ENCODE measurements at places on chromosomes 2 and 18. TPM values are rescaled to one million over a fixed set of nuclear protein-coding genes. Genes with fewer than 3 reads are reported as not detected.

B3GNT7 gene
- total RNA-seq = 13.6 TPM

- no peak for DNase-seq
Measured at GRCh38 chr2:74891136-74891764, 57.3 kb downstream of the HK2 start.

GRCh38 chr18:32771871-32772580 lies 797 bp downstream of the KLHL14 start:
- DNase-seq = peak; percentile 31

RAPGEF4 gene
- 30.5 TPM for total RNA-seq

- DNase-seq = peak; percentile 94
Measured at GRCh38 chr2:1742681-1743395, 1.5 kb downstream of the PXDN start.

CCDC121 gene
- total RNA-seq = 2.8 TPM

DNA sequence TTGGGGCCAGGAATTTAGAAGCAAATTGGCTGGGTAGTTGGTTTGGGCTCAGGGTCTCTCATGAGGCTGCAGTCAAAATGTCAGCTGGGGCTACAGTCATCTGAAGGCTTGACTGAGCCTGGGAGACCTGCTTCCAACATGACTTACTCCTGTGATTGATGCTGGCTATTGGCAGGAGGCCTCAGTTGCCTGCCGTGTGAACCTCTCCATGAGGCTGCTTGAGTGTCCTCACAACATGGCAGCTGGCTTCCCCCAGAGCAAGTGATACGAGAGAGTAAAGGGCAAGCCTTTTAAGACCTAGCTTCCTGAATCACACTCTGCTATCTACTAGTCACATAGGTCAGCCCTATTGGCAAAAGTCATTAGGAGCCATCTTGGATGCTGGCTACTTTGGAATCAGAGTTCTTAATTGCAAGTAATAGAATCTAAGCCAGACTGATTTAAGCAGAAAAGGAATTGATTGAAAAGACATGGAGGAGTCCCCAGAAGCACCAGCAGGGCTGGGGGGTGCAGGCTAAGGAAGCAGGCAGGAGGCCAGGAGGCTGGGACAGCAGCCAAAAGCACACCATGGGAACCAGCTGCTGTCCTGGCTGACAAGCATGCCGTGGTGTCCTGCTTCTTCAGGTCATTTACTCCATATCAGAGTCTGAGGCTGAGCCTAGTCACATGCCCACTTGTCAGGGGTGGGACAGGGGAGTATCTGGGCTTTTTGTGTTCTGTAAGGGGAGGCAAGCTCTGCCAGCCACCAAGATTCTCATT lies 7.8 kb upstream of the GIGYF2 start:
- peak; percentile 77 for DNase-seq

MC5R gene
- not detected for total RNA-seq

GRCh38 chr18:3449512-3450011 lies 410 bp upstream of the TGIF1 start:
- peak; percentile 77 for DNase-seq

GRCh38 chr2:171889333-171889732 lies 4.7 kb downstream of the SLC25A12 start:
- DNase-seq = no peak

CHRND gene
- total RNA-seq = not detected

PTPRM gene
- 104 TPM for total RNA-seq

DOK6 gene
- total RNA-seq = 1.0 TPM

DTNA gene
- total RNA-seq = 2.9 TPM

C2orf66 gene
- 0.14 TPM for total RNA-seq

KIAA2012 gene
- total RNA-seq = not detected

GRCh38 chr2:46913471-46914381 lies 1.9 kb downstream of the MCFD2 start:
- DNase-seq = peak; percentile 77

LRP1B gene
- total RNA-seq = under 0.01 TPM

IFIH1 gene
- 18.7 TPM for total RNA-seq

CXXC1 gene
- total RNA-seq = 51.3 TPM

- DNase-seq = no peak
Measured at GRCh38 chr18:8830067-8831060, 125.0 kb downstream of the MTCL1 start.

TSN gene
- 115 TPM for total RNA-seq

DNA sequence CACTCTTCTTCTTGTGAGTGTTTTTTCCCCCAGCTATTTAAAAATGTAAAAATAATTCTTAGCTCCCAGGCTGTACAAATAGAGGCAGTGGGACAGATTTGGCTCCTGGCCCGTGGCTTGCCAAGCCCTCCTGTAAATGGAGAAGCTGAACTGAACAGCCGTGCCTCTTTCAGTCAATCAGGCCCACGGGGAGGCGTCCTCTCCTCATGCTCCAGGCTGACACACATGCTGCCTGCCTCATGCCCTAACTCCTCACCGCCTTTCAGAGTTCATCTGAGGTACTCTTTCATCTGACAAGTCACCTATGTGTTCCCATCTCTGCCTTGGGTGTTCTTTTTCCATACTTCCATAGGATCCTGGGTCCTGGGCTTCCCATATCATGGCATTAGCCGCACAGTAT lies 58.9 kb downstream of the BMP10 start:
- peak; percentile 42 for DNase-seq

RGPD3 gene
- 0.51 TPM for total RNA-seq

- DNase-seq = no peak
Measured at GRCh38 chr2:231589656-231590055, 3.0 kb upstream of the TEX44 start.

OSBPL6 gene
- 5.3 TPM for total RNA-seq

CNTNAP5 gene
- not detected for total RNA-seq

NYAP2 gene
- total RNA-seq = not detected

DNA sequence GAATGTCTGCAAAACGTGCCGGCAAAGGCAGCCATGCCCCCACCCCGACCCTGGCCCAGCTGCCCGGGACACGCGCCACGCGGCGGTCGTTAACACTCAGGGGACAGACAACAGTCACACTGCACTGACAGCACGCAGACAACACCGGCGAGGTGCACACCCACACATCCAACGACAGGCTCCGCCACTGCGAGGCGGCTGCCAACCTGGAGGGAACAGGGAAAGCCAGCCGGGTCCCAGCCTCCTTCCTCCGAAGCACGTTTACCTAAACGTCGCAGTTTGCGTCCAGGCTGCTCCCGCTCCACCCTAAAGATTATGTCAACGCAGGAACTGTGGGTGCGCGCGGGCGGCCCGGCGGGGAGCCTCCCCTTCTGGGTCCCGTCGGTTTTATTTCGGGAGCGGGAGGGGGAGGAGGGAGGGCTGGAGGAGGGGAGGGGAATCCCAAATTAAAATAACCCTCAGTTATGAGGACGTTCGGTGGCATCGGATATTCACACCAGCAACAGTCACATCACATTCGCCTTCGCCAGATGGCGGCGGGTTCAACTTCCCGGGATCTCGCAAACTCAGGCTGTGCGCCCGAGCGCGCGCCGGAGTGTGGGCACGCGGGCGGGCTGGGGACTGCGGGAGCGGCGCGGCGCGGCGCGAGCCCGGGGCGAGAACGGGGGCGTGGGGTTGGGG lies 644 bp downstream of the PTGR3 start:
- DNase-seq = peak; percentile 61

DNA sequence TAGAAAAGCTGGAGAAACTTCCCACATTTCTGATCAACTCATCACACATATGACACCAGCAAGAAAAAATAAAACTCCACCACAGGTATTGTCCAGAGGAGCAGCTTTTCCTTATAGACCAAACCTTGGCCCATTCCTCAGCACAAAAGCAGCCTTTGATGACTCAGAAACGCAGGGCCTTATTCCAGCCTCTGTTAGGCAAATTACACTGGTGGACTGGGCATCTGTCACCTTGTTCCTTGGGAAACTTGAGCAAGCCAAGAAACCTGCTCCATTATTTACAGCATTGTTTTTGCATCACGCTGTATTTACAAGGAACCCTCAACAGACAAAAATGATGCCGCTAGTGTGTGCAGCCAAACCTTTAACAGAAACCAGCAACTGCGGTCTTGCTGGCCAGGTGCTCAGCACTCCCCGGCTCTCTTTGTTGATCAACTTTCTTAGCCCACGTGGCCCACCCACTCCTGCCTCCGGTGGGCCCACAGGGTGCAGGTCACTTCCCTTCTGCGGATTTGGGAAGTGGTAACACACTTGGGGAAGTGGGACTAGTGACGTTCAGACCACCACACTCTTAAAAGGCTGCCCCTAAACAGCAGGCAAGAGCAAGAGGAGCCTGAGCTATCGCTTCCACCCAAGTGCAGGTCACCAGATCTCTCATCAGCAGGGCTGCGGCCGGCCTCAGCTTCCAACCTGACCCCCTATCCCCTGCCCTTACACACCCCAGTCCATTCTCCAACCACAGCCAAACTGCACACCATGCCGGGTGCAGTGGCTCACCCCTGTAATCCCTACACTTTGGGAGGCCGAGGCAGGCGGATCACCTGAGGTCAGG lies 1.5 kb downstream of the AP1S3 start:
- DNase-seq = no peak

DNA sequence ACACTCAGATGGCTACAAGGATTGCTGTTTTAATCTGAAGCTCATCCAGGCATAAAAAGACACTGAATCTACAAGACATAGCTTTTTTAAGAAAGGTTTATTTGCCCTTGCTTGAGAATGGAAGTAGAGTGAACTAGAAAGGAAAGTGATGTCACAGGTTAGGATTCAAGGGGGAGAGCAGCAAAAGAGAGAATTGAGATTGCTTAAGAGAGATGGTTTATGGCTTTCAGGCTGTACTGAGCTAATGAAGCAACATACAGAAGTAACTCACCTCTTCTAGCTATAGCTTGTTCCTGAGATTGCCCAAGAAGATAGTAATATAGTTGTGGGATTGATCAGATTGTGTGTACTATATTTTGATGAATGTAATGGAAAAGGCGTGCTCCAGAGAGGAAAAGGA lies 26.1 kb upstream of the ACVR2A start:
- DNase-seq = no peak

DNA sequence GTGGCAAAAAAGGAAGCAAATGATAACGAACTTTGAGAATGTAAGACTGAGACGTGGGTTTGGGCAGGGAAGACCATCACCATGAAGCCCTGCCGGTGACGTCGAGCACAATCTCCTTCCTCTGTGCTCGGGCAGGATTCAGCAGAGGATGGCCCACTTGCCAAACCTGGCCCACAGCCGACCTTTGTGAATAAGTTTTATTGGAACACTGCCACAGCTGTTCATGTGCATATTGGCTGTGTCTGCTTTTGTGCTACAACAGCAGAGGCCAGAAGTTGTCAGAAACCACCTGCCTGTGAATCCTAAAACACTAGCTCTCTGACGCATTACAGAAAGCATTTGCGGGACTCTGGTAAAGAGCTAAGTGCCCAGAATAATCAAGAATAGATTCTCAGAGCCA lies 223.9 kb downstream of the MYT1L start:
- no peak for DNase-seq

ACP1 gene
- 96.8 TPM for total RNA-seq

CD8B2 gene
- total RNA-seq = not detected

GRCh38 chr2:128494640-128495321 lies 176.1 kb upstream of the HS6ST1 start:
- DNase-seq = peak; percentile 12

DNA sequence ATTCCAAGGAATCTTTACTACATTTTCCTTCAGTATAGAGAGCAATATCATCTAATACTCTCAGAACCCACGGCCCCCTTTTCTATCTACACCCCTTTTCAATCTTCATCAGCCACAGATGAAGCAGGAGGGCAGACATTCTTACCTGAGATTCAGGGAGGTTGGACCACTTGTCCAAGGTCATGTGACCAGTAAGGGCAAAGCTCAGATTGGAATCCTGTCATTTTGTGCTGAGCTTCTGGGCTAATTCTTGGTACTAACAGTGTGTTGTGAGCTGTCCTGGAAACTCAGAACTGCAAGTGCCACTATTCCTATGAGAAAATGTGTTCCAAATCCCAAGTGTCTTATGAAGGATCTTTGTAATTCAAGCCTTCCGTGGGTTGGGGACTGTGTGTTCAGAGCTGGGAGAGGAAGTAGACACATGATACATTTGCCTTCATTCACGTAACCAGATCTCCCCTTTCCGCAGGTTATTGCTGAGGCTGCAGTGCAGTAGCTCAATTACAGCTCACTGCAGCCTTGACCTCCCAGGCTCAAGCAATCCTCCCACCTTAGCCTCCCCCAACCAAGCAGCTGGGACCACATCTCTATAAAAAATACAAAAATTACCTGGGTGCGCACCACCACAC lies 3.3 kb downstream of the CHRNA1 start:
- DNase-seq = no peak

ERICH2 gene
- not detected for total RNA-seq

ITGAV gene
- total RNA-seq = 188 TPM

- DNase-seq = no peak
Measured at GRCh38 chr2:189144700-189145211, 34.8 kb downstream of the COL5A2 start.

DNA sequence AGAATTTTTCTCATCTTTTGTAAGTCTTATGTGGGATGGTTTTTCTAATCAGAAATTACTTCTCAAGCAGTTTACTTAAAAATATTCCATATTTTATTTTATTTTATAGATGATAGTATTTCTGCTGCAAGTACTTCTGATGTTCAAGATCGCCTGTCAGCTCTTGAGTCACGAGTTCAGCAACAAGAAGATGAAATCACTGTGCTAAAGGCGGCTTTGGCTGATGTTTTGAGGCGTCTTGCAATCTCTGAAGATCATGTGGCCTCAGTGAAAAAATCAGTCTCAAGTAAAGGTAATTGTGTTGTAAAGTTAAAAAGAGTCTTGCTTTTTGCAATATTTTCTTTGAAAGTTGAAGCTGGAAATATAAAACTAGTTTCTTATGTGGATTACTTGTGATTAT lies 76.2 kb downstream of the EML4 start:
- no peak for DNase-seq

DNA sequence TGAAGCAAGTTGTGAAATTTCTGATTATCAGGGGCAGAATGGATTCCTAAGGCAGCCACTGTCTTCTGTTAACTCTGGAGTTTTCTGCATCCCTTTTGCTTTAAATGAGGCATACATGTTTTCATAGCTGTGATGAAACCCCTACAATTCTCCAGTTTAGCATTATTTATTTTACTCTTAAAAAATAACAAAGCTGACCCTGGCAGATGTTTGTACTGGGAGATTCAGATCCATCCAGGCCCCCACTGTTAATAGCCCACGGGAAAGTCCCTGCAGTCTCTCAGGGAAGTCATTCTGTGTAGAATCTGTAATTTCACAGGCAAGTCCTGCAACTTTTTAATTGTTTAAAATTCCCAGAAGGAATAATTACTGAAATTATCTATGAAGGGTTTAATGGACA lies 353 bp upstream of the SULT1C4 start:
- no peak for DNase-seq

All from dermis blood vessel endothelial cell (primary cell).